ENCODE measurements at places on chromosomes 13 and 19.

GRCh38 chr13:77377016-77377415, 50.1 kb upstream of the MYCBP2 start:
- no peak for DNase-seq

DNA sequence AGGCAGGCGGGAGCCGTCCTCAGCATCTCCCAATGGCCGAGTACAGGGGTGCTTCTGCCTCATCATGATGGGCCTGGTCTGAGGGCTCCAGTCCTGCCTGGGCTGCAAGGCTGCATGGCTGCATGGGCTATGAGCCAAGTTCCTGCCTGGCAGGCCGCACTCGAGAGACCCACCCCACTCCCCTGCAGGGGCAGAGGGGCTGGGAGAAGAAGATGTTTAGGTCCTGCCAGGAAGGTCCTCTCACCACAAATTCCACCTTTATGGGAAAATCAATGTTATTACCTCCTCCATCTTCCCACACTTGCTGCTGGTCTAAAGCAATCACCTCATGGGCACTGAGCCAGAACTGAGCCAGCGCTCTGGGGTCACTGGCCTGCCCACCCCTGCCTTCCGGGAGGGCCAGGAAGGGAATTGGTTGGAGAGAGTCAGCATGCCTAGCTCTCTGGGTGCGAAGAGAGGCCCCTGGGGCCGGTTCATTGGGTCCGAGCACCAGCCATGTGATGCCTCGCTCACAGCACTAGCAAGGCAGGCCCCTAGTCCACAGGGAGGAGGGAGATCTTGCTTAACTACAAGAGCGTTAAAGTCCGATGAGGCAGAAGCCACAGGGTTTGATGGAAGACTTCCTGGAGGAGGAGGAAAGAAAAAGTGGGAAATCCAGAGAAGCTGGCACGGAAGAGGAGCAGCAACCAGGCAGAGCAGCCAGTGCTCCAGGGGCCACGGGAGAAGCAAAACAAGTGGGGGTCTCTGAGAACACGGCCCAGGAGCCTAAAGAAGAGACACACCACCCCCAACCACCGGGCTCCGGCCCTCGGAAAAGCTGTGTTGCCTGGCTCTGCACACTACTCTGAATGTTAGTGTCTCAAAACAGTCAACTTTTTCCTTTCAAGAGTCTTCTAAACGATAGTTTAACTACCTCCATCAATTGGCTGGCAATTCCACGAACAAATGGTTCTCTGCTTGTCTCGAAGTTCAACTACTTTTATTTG, 63.1 kb downstream of the CEBPG start:
- no peak for DNase-seq

DNA sequence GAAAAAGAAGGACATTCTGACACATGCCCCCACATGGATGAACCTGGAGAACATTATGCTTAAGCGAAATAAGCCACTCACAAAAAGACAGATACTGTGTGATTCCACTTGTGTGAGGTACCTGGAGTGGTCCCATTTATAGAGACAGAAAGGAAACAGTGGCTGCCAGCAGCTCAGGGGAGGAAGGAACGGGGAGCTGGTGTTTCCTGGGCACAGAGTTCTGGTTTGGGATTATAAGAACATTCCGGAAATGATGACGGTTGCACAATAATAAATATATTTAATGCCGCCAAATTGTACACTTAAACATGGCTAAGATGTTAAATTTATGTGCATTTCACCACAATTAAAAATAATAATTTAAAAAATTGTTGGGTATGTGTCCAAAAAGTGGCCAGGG, 33.0 kb downstream of the SERP2 start:
- DNase-seq, result no peak

GRCh38 chr19:46404055-46404752, 9.2 kb downstream of the CCDC8 start:
- no peak for DNase-seq

GRCh38 chr13:91168386-91168711, 179.1 kb upstream of the MIR17HG start:
- DNase-seq, result no peak

DNA sequence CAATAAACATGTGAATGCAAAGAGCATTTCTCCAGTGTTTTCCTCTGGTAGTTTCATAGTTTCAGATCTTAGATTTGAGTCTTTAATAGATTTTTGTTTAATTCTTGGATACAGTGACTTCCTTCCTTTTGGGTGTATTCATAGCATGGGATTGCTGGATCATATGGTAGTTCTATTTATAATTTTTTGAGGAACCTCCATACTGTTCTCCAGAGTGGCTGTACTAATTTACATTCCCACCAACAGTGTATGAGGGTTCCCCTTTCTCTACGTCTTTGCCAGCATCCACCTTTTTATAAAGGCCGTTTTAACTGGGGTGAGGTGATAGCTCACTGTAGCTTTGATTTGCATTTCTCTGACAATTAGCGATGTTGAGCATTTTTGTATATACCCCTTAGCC, 9.3 kb upstream of the CALM3 start:
- DNase-seq, result no peak

DNA sequence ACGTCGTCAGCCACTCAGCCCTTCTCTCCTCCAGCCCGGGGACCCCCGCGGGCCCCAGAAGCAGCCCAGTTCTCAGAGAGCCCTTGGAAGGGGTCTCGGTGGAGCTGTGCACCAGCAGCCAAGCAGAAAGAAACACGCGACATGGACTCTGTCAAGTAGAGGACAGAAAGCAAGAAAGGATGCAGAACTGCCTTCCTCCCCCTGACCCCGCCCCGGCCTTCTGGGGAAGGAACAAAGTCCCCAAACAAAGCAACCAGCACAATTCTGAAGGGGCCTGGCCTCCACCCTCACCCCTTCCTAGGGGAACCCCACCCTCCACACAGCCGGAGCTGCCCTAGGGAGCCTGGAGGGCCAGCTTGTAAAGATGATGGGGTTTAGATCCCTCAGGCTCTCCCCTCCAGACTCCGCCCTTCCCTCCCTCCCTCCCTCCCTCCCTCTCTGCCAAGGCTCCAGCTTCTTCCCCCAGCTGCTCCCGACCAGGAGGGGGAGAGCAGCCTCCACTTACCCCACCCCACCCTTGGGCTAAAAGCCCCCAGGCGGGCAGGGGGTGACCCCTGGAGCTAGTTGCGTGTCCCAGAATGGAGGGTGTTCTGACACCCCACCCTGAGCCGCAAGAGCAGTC, 7.8 kb downstream of the LYL1 start:
- DNase-seq, result no peak

DNA sequence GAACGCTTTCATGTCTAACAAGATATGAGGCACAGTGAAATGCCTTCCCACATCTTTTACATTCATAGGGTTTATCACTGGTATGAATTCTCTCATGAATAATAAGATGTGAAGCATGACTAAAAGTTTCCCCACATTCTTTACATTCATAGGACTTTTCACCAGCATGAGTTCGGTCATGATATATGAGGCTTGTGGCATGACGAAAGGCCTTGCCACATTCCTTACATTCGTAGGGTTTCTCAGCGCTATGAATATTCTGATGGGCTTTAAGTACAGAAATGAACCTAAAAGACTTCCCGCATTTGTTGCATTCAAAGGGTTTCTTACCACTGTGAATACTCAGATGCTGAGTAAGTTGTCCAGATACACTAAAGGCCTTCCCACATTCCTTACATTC, 21.3 kb downstream of the ZNF607 start:
- DNase-seq, result no peak

DNA sequence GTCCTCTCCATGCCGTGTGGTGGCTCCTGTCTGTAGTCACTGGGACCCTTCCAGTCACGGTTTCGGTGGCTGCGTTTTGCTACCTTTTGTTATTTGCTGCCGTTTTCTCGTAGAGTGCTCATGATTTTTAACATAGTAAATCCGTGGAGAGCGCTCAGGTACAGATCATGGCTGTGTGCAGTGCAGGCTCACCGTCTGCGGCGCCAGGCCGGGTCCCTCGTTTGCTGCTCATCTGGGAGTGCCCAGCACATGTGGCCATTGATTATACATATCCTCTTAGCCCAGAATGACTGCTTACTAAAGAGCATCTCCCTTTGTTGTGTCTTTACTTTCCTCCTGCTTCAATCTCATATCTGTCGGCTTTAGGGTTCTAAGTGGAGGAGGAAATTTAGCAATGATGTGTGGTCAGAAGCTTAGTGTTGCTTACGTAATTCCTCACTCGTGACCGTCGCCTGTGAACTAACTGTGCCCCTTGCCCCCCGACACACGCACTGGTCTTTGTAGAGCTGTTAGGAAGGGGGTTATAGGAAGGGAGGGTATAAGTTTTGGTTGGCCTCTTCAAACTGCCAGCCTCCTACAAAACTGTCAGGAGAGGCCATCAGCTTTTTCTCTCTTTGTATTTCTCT, 31.8 kb downstream of the TFDP1 start:
- DNase-seq, result no peak

- no peak for DNase-seq
Observed at GRCh38 chr13:24922387-24922744, 158.4 kb downstream of the RNF17 start.

- DNase-seq, result no peak
Observed at GRCh38 chr13:74056801-74057542, 77.2 kb downstream of the KLF12 start.

- no peak for DNase-seq
Observed at GRCh38 chr13:105142556-105142955, 1392.9 kb downstream of the EFNB2 start.

DNA sequence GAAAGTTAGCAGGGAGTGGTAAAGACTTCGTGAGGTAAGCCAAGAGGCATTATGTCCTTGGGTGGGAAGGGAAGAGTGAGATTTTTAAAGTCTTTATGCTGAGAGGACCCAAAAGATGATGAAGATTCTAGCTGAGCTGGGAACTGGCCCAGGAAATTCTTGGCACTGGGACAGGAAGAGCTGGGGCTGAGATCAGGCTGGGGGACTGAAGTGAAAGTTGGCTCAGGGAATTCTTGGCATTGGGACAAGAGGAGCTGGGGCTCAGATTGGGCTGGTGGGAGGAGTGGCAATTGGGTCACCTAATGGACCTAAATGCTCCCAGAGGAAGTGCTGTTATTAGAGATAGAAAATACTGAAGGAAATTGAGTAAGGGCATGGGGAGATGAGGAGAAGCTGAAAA, 8.8 kb downstream of the SCEL start:
- no peak for DNase-seq

GRCh38 chr13:40564342-40565001, 102.0 kb downstream of the FOXO1 start:
- DNase-seq, result no peak

- no peak for DNase-seq
Observed at GRCh38 chr13:34467450-34468083, 474.5 kb upstream of the NBEA start.

DNA sequence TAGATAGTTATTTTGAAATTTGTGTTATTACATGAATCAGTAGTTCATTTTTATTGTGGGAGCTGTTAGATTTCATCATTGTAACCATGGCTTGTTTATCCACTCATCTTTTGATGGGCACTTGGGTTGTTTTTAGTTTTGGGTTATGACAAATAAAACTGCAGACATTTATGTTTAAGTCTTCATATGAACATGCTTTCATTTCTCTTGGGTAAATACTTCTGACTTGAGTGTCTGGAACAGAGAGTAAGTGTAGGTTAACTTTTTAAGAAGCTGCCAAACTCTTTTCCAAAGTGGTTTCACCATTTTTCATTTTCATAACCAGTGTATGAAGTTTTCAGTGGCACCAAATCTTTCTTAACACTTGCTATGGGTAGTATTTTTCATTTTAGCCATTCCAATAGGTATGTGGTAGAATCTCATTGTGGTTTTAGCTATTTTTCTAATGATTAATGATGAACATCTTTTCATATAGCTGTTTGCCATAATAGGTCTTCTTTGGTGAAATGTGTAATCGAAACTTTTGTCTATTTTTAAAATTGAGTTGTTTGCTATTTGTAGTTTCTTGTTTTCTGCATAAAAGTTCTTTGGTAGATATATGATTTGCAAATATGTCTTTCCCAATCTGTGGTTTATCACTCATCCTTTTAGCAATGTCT, 17.9 kb downstream of the SLAIN1 start:
- DNase-seq, result no peak

DNA sequence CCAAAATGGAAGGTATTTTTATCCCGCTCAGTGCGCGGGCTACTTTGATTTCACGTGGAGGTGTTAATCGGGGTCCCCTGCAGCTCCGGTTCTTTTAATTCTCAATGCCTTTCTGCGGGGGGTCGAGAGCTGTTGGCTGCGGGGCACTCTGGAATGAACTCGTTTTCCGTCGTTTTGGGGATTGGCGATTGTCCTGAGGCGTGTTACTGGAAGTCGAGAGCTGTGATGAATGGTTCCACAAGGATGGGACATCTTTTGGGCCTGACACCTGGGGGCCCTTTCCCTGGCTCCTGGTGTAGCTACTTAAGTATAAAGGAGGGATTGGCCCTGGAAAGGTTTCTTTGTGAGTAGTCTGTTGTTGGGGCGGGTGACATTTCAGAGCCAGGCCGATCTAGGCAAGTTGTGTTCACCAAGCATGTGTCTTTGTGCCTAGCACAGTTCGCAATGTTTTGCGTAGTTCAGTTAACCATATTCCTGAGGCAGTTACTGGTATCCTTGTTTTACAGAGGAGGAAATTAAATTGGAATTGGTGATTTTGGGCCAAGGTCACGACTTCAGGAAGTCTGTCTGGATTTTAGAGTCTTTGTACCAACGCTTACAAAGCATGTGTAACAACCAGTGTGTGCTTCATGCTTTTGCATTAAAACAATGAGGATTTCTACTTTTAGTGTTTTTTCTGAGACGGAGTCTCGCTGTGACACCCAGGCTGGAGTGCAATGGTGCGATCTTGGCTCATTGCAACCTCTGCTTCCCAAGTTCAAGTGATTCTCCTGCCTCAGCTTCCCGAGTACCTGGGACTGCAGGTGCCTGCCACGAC, 846 bp downstream of the RPL13A start:
- no peak for DNase-seq

DNA sequence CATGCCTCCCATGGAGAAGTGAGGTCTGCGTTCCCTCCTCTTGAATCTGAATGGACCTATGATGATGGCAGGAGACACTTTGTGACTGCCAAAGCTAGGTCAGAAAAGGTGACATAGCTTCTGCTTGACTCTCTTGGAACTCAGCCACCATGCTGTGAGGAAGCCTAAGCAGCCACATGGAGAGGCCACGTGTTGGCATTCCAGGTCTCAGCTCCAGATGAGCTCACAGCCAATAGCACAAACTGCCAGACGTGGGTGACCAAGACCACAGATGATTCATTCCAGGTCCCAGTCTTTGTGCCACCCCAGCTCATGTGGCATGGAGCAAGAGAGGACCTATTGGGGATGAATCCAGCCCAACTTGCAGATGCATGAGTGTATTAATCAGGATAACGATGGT, 8.7 kb upstream of the GGACT start:
- no peak for DNase-seq

- no peak for DNase-seq
Observed at GRCh38 chr13:109160357-109160756, 530.9 kb downstream of the MYO16 start.

- no peak for DNase-seq
Observed at GRCh38 chr13:113393226-113393562, 29.3 kb upstream of the GRTP1 start.

GRCh38 chr13:78185700-78186099, 267.1 kb upstream of the EDNRB start:
- no peak for DNase-seq

- DNase-seq, result no peak
Observed at GRCh38 chr19:2084993-2085720, 11.0 kb downstream of the MOB3A start.

DNA sequence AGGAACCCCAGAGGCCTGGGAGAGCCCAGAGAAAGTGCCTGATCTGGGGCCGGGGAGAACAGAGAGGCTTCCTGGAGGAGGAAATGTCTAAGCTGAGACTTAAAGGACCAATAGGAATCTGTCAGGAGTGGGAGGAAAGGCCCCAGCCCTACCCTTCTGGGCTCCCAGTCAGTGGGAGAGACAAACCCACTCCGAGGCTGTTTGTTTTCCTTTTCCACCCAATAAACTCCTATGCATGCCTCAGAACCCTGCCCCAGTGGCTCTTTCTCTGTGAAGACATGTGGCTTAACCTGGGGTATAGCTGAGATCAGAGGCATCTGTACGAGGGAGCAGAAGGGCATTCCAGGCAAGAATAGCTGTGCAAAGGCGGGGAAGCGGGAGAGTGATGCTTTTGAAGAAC, 1.9 kb downstream of the MEGF8 start:
- no peak for DNase-seq
